B cell (primary cell): ENCODE measurements at places on chromosomes 13 and 19. TPM values are rescaled to one million over a fixed set of nuclear protein-coding genes. Genes with fewer than 3 reads are reported as not detected.

The LILRB2 gene
- 7.5 and 12.4 TPM in 2 replicates for polyA plus RNA-seq

The LRRC4B gene
- polyA plus RNA-seq: 0.03 TPM in 1 of 2 replicates, not detected in the other

The DOCK6 gene
- polyA plus RNA-seq: 3.0 and 5.3 TPM in 2 replicates

DNA sequence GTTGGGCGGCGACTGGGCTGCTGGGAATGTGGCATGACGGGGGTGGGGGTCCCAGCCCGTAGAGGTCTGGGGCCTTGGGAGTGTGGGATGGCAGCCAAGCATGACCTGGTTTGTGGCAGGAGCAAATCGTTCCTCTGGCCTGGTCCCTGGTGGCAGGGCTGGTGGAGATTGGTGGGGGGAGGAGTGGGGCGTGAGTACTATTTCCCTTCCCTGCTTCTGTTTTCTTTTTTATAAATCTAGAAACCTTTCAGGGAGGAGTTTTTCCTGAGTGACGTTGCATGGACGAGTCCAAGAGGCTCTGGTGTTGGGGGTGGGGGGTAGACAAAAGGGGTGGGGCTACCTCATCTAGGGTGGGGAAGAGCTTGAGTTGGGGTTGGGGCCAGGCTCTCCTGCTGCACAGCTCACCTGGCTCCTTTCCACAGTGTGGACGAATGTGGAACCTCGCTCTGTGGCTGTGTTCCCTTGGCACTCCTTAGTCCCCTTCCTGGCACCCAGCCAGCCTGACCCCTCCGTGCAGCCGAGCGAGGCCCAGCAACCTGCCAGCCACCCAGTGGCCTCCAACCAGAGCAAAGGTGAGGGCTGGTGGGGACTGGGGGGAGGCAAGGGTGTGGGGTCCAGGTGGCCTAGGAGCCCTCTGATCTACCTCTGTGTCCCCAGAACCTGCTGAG, 15.4 kb upstream of the PRR19 start:
- H3K4me1 ChIP-seq: peaks cover 44% of the 10 kb centered on the region
- DNase-seq: peak; percentile 55
- peak overlapping the region; percentile 32 for H3K27ac ChIP-seq
- H3K27me3 ChIP-seq: no peaks in the 10 kb centered on the region
- H3K4me3 ChIP-seq: no peak overlapping the region
- peaks cover 47% of the 10 kb centered on the region for H3K36me3 ChIP-seq

DNA sequence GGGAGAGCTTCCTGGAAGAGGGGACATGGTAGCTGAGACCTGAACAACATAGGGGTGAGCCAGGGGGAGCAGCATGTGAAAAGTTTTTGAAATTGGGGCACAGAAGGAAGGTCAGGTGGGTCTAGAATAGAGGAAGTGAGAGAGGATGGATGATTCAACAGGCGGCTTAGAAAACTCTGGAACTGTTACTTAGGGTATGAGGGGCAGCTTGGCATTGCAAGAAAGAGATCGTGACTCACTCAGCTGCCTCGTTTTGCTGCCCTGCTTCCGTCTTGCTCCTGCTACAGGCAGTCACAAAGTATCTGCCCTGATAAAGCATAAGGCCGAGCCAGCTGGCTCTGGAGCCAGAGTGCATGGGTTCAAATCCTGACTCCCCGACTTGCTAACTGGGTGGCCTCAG, 1.3 kb upstream of the CEACAM20 start:
- no peak overlapping the region for H3K4me3 ChIP-seq
- H3K27me3 ChIP-seq: no peaks in the 10 kb centered on the region
- no peak overlapping the region for H3K27ac ChIP-seq
- DNase-seq: no peak
- H3K36me3 ChIP-seq: no peaks in the 10 kb centered on the region

DNA sequence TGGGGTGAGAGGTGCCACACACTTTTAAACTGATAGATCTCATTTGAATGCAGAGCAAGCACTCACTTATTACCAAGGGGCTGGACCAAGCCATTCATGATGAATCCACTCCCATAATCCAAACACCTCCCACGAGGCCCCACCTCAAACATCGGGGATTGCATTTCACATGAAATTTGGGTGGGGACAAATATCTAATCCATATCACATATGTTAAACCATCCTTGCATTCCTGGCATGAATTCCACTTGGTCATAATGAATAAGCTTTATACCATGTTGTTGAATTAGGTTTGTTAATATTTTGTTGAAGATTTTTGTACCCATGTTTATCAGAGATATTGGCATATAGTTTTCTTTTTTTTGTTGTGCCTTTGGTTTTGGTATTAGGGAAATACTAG, 1198.7 kb upstream of the ATXN8OS start:
- H3K4me3 ChIP-seq: no peak overlapping the region
- no peaks in the 10 kb centered on the region for H3K36me3 ChIP-seq
- H3K27me3 ChIP-seq: no peaks in the 10 kb centered on the region
- DNase-seq: no peak
- H3K4me1 ChIP-seq: no peaks in the 10 kb centered on the region

- peak overlapping the region; percentile 6 for H3K4me3 ChIP-seq
- H3K4me1 ChIP-seq: peaks cover 27% of the 10 kb centered on the region
- peak; percentile 20 for DNase-seq
- H3K36me3 ChIP-seq: no peaks in the 10 kb centered on the region
Observed at GRCh38 chr19:2726160-2726855, 5.1 kb upstream of the DIRAS1 start.
